Cardiac septum (tissue), 1 donor: ENCODE measurements at places on chromosomes 5 and 9.

- DNase-seq: no peak
Measured at GRCh38 chr5:128774605-128775004, 190.7 kb upstream of the SLC27A6 start.

DNA sequence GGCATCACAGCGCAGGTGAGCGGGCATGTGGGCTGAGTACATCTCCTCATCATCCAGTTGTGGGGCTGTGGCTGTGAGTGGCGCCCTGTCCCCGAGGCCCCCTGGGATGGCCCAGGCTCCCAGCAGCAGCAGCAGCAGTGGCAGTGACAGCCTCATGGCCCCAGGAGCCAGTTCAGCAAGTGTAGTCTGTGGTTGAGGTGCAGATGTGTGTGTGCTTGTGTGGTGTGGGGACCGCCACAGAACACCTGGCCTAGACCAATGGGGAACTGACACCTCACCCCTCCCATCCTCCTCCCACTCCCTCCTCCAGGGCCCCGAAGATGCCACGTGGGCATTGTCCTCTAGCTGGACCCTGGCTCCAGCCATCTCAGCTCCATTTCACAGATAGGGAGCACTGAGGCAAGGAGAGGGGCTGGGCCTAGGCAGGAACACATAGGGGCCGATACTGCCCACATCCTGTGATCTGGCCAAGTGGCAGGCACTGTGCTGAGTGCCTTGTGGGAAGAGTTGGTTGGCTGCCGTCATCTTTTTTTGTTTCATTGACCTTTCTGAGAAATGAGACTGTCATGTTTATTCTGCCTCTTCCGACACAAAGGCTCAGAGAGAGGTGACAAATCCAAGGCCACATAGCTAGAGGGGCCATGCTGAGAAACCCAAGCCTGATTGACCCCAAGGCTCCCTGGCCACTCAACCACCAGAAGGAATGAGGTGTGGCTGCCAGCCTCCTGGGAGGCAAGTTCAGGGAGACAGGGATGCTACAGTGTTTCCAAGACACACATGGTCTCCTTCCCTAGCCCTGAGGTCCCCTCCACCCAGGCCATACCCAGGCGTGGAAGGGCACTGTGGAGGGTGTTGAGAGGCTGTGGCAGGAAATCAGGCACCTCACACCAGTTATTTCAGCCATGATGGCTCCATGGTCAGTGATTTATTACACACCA lies at the start of gene MZB1:
Gene MZB1, minus strand, starts transcription at position 213 of the 938 bp plus-strand sequence. Its CDS starts 57 bp downstream, at position 156.
- DNase-seq: peak; percentile 55

- DNase-seq: no peak
Measured at GRCh38 chr9:15306068-15306756, 804 bp downstream of the TTC39B start.

DNA sequence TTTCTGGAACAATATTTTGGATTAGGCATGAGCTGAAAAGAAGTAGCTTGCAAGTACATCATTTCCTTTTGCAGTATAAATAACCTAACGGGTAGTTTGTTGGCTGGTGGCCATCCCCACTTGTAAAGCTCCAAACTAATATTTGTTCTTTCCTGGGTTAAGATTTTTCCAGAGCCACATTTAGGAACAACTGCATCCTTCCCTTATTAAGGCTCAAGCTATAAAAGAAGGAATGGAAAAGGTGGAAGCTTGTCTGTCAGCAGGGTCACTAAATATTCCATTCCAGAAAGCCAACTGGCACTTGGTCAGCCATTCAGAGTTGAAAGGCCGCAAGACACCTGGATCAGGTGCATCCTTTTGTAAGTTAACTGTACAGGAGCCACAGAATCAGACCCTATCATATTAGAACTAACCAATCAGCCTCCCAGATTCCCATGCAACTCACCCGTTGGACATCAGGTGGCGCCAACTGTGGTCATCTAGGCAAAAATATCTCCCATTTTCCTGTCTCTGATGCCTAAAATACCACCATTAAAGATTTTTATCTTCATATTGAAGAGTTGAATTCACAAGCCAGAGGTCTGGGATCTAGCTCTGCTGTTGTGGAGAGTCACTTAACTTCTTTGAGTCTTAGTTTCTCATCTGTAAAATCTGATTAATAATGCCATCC lies 82.9 kb downstream of the PTCD2 start:
- DNase-seq: no peak

DNA sequence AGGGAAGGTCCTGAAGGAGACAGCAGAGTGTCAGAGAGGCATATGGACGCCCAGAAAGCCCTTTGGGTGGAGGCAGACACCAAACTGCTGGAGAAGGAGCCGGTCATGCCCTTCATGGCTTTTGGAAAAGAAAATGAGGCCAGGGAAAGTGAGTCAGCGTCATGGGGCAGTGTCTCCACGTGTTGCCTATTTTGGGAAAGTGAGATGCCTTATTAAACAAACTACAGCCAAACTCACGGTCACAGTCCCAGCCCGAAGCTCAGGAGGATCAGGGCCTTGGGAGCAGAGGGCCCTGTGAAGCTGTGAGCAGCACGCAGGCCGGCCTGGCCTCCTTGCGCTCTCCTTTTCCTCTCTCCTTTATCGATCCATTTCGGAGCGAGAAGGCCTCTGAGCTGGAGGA lies 25.0 kb downstream of the RGS3 start:
- DNase-seq: peak; percentile 82

DNA sequence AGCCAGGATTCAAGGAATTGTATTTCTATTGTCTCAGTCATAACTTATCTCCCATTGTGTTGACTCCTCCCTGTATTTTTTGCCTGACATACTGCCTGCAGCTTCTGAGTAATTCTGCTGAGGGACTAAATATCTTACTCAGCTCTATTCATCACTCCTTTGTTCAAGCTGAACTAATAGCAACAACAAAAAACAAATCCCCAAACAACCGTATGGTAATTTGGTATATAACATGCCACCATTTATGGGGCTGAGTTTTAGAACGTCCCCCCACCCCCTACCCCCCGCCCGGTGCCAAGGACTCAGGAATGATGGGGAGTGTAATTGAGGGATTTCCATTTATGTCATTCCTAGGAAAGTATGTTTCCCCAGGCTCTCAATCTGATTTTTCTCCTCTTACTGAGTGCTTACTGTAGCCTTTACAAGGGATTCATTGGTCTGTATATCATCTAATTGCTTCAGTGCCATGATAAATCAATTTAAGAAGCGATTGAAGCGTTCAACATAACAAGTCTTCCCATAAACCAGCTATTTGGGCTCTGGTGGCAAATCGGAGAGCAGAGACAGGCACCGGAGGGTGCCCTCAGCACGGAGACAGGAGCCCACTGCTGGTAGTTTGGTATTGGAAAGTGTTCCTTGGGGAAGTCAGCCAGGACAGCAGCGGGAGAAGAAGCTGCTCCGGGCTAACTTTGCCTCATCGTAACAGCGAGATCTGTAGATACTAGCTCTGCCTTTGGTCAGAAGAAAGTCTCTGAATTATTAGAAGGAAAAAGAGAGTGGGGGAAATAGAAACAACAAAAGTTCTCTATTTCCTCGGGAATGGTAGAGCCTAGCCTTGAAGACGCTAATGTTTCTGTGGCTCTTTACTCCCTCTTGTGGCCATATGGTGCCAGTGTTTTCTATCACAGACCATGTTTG lies 40.7 kb upstream of the HSD17B4 start:
- no peak for DNase-seq

- DNase-seq: no peak
Measured at GRCh38 chr5:135441919-135442318, 5.2 kb downstream of the DCANP1 start.

GRCh38 chr5:149724130-149724840 lies 5.8 kb upstream of the PPARGC1B start:
- no peak for DNase-seq

DNA sequence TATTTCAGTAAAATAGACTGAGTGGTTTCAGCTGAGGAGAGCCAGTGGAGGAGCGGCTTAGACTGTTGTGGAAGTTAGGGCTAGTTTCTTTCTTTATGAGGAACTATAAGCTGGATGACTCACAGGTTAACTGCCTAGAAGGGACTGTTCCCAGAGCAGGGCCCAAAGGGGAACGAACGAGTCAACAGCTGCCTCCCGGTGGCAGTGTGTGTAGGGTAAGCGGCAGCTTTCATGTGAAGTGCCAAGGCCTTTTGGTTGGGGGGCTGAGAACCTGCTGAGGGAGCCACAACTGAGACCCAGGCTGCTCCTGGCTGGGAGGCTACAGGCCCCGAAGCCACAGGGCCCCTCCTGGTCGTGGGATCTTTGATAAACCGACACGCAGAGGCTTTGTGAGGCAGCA lies 7.0 kb downstream of the SQSTM1 start:
- no peak for DNase-seq

DNA sequence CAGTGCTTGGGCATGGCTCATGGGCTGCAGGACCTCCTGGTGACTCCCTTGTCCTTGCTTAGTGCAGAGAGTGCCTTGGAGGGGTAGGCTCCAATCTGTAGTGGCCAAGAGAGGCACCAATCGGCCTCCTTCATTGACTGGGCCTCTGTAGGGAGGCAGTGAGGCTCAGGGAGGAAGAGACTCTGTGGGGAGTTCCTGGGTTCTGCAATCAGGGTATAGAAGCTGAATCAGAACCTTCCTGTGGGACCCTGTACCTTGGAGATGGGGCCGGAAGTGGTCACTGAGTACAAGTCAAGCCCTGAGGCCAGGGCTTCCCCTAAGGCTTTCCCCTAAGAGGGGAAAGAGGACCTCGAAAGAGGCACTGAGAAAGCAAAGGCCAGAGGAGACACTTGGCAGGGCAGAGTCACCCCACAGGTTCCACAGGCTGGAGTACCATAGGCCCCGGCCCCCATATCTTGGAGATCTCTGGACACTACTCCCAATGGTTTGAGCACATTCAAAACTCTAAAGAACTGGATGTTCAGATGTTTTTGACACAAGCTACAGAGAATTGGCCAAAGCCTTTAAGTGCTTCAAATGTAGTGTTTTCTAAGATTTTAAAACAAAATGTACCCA lies 190.5 kb downstream of the HSPA4 start:
- DNase-seq: no peak

DNA sequence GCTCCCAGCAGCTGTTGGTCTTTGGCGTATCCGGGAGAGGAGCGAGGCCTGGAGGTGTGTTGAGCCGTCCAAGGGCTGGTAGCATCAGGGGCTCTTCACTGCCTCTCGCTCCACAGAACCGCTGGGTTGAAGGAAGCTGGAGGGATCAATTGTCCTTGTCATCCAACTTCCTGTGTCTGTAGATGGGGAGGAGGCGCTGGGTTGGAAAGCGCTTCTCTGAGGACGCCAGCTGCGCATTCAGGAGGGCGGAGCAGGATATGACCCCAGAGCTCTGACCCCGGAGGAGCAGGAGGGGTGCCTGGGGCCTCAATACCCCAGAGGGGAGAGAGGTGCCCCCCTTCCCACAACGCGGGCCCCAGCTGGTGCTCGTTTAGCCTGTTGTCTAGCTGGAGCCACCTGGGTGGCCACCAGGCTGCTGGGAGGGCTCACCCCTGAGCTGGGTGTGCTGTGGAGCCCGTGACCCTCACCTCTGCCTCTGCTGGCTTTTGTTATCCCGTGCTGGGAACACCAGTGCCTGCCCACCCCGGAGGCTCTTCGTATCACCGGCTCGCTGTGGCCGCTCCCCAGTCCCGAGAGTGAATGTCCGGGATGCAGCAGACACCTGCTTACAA lies 2.0 kb upstream of the DBH start:
- no peak for DNase-seq

- DNase-seq: no peak
Measured at GRCh38 chr5:173973616-173973969, 15.4 kb upstream of the C5orf47 start.

- DNase-seq: no peak
Measured at GRCh38 chr5:43038496-43038989, 1.6 kb downstream of the ANXA2R start.

- no peak for DNase-seq
Measured at GRCh38 chr5:158194561-158194976, 335.6 kb upstream of the CLINT1 start.

DNA sequence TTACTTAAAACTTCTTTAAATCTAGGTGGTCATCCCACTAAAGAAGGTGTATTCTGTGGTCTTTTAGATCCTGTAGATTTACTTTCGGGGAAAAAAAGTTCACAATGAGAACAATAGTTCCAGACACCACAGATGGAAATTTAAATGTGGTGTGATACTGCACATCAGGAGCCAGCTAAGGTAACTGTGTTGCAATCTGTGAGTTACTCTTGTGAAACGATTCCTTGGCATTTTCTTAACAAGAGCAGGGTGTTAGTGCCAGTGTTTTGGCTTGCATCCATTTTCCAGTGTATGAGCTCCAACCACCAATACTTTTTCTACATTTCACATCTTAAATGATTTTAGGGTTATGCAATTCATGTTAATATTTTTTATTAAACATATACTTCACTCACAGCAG lies 674.5 kb downstream of the CETN3 start:
- no peak for DNase-seq

DNA sequence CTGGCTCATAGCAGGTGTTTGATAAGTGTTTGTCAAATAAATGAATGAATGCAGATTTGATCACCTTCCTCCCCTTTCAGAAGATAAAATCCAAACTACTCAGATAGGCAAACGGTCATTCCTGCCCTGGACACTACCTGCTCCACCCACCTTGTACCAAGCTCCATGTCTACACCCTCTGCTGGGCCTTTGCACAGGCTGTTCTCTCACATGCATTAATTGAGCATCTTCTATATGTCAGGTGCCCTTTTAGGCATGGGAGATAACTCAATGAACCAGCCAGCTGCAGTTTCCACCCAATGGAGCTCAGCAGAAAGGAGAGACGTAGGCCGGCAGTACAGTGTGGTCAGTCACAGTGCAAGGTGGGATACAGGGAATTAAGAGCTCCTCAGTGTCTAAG lies 102.3 kb upstream of the CPEB4 start:
- DNase-seq: no peak

DNA sequence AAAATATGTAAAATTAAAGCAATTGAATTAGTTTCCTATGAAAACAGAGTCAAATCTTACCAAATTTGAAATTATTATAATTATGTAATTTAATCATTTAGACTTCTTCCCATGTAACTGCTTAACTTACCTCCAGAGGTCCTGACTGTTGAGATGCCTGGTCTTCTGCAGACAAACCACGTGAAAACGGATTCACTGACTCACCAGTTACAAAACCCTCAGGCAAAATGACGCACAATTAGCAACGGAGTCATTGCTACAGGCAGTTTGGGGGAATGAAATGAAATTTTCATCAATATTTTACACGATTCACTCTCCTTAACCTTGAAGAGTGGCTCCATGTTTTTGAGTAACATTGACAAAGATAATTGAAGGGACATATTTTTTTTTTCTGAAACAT lies 460.8 kb downstream of the MTRR start:
- DNase-seq: no peak

GRCh38 chr9:36163049-36163785 lies 6.0 kb upstream of the CCIN start:
- DNase-seq: no peak

DNA sequence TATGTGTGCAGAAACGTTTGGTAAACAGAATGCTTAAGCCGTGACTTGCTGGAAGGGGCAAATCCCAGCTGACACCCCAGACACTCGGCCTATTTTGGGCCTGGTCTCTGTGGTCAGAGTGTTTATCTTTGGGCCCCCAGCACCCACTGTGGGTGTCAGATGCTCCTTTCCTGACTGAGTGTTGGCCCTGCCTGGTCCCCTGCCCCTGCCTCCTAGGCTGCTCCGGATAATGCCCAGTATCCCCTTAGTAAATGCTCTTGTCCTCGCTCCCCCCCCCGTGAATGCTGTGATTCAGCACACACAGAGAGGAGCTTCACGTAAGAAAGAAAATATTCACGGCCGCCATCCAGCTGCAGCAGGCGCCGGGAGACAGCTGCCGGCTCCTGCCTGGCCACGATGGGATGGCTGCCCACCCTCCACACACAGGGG lies 11.3 kb upstream of the ANGPTL2 start:
- DNase-seq: no peak

- peak; percentile 6 for DNase-seq
Measured at GRCh38 chr9:88979021-88979420, 12.2 kb upstream of the S1PR3 start.

- DNase-seq: no peak
Measured at GRCh38 chr9:71734950-71735349, 33.4 kb downstream of the CEMIP2 start.

GRCh38 chr5:95283761-95284571 lies 928 bp downstream of the MCTP1 start:
- DNase-seq: no peak
